ENCODE measurements at places on chromosomes 7 and 10.

GRCh38 chr7:17307969-17308648, 9.7 kb downstream of the AHR start:
- no peak for DNase-seq

- no peak for DNase-seq
Measured at GRCh38 chr7:109479388-109479787, 909.7 kb downstream of the DNAJB9 start.

- no peak for DNase-seq
Measured at GRCh38 chr7:36690041-36690440, 34.3 kb downstream of the AOAH start.

DNA sequence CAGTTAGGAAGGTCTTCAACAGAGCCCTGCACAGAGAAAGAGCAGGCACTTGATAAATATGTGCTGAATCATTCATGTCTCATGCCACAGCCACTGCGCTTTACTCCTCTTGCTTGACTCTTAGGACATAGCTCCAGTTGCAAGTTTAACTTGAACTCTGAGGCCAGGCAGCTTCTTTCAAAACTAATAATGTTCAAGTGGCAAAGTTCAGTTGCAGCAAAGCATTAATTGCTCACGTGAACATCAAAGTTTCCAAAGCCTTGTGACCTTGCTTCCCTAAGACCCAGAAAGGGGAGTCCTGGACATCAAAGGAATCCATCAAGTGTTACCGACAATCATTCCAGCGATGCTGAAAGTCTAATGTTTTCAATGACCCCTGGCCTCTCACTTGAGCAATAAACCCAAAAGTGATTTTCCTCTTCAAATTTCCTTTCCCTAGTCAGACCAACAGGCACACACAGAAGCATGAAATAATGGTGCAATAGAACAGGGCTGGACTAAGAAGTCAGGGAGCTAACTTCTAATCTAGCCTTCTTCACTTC, 21.8 kb upstream of the TECTB start:
- DNase-seq: no peak

DNA sequence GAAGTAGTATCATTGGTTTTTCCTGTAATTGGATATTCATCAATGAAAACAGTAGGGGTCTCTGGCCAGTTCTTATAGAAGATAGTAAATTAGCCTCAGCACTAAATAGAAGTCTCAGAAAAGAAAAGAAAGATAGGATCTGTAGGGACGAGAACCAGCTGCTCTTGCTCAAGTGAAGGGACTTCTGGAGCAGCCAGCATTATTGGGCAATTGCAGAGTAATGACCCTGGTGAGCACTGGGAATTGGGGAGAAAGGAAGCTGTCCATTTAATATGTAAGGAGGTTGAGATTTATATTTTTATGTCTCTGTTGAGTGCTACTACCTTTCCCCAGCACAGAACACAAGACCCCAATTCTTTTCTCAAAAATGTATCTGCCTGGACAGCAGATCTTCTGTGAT, 61.2 kb upstream of the WNT16 start:
- DNase-seq: no peak

DNA sequence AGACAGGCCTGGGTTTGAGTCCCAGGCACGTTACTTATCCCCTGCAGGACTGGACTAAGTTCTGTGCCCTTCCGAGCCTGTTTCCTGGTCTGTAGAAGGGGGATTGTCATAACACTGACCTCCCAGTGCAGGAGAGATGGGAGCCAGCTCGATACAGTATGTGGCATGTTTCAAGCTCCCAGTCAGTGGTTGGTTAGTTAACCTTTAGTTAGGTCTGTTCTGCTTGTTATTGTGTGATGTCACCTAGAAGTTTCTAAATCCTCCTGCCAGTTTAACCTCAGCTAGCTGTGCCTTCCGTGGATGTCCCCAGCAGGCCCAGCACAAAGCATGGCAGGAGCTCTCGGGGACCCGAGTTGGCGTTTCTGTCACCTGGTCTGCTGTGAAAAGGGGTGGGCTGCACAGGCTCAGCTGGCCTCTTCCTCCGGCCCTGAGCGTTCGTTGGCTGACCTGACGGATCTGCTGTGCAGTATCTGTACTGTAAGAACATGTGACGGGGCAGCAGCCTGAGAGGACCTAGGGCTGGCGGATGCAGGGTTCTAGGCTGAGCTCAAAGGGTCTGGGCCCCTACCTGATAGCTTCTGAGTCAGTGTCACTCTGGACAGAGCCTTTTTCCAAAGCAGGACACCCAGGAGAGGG, 53.0 kb downstream of the SPOCK2 start:
- no peak for DNase-seq

DNA sequence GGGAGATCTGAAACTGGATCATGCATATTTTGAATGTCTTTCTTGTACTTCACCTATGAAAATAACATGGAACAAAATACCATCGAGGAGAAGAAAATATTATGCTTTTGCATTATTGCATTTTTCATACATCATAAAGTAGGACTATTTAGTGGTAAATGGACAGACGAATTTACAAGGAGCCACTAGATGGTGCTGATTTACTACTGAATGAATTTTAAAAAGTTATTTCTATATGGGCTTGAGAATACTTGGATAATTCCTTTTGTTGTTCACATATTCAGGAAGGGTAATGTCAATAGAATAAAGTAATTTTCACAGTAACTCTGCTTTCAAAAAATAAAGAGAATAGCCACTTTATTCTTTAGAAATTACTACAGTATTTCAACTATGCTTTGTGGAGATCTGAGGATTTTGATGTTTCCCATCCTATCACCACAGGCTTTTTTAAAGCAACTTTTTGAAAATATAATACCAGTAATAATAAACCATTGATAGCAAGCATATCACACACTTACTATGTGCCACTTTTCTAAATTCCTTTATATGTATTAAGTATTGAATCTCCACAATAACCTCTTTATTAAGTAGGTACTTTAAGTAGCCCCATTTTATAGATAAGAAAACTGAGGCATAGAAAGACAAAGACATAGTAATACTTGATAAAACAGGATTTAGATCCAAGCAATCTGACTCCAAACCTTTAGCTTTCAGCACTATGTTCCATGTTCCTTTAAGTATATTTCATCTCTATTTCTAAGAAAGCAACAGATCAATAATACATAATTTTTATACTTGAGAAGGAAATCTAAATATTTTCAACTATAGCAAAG, 38.6 kb downstream of the NEBL start:
- no peak for DNase-seq

GRCh38 chr7:157554393-157555238, 217.8 kb downstream of the DNAJB6 start:
- DNase-seq: no peak

- DNase-seq: no peak
Measured at GRCh38 chr7:135827391-135827790, 78.8 kb upstream of the FAM180A start.

GRCh38 chr10:74947781-74948401, 121.5 kb downstream of the KAT6B start:
- DNase-seq: no peak

DNA sequence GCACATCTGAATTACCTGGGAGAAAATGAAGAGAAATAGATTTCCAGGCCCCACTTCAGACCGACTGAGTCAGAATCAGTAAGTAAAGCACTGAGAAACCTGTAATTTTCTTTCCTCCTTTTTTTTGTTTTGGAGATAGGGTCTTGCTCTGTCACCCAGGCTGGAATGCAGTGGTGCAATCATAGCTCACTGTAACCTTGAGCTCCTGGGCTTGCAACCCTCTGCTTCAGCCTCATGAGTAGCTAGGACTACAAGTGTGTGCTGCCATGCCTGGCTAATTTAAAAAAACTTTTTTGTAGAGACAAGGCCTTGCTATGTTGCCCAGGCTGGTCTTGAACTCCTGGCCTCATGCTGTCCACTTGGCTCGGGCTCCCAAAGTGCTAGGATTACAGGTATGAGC, 260.2 kb downstream of the STK31 start:
- DNase-seq: no peak

DNA sequence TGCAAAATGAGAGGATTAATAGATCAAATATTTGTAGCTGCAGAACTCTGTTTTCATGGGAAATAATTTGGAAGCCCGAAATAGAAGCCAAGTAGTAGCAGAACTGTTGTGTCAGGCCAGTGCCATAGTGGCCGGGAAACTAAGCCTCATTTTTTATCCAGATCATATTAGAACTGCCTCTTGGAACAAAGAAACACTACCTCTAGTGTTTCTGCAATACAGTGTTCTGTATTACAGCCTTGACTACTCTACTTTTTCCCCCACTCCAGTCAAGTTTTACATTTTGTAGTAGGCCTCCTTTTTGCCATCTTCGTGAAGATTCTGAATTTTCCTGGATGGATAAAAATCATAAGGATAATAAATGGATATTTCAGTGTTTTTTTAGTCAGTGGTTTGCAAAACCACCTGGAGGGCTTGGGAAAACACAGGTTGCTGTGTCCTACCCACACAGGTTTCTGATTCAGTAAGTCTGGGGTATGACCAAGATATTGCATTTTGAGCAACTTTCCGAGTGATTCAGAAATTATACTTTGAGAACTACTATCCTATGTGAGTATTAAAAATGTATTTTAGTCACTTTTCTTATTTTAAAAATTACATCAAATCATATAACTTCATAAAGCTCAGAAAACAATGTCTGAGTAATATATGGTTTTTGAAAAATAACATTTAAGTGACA, 326.2 kb upstream of the KAT6B start:
- no peak for DNase-seq

GRCh38 chr10:1733720-1734119, 3.6 kb downstream of the ADARB2 start:
- no peak for DNase-seq

DNA sequence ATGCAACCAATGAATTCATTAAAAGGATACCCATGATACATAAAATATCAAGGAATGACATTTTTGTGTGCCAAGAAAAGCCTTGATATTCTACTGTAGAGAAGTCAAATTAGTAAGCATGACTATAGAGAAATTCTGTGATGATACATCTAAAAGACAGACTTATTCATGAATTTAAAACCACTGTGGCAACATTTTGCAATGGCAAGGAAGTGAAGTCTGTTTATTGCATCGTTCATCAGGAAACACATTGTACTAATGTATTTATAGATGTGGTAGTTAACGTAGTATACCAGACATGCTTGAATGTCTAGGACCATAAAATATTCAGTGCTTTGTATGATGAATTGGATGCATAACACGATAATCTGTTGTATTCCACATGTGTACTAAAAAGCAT, 9.3 kb upstream of the CLEC5A start:
- no peak for DNase-seq

GRCh38 chr7:130144312-130145171, 60.7 kb downstream of the TMEM209 start:
- DNase-seq: peak; percentile 9

DNA sequence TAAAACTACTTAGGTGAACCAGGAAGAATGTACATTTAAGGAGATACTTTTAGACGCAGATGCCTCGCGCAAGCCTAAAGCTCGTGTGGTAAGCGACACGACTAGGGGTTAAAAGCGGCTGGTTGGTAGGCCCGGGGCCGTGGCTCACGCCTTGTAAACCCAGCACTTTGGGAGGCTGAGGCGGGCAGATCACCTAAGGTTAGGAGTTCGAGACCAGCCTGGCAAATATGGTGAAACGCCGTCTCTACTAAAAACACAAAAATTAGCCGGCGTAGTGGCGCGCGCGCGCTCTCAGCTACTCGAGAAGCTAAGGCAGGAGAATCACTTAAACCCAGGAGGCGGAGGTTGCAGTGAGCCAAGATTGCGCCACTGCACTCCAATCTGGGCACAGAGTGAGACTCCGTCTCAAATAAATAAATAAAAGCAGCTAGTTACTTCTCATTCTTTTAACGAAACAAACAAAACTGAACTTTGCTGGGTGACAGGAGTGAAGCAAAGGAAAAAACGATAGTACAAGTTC, 879 bp downstream of the NUDT5 start:
- DNase-seq: peak; percentile 17

- DNase-seq: no peak
Measured at GRCh38 chr10:131022981-131023380, 288.5 kb downstream of the TCERG1L start.

DNA sequence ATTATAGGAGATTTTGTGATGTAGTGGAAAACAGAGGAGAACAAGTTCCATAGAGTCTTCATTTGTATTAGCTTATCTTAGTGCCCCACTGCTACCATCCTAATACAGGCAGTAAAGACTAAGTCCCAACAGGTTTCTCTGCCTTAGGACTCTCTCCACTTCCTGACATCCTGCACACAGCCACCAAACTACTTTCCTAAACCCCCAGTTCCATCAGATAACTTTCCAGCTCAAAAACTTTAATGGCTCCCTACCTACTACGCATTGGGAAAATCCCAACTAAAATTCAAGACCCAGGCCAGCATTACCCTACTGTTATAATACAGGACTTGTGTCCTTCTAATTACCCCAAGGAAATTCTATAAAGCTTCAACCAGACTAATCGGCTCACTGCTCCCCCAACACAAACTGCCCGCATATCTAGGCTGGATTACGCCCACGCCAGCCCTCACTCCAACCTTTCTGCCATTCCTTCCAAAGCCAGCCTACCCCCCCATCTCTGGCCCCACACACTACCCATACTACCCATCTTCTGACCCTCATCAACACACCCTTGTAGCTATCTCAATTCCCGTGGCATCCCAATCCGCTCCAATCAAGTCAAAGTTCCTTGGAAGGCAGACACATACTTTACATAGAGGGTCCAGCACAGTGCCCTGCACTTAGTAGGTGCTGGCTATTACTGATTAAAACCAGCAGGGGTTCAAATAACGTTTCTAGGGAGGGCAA, 1.4 kb downstream of the IDE start:
- no peak for DNase-seq

DNA sequence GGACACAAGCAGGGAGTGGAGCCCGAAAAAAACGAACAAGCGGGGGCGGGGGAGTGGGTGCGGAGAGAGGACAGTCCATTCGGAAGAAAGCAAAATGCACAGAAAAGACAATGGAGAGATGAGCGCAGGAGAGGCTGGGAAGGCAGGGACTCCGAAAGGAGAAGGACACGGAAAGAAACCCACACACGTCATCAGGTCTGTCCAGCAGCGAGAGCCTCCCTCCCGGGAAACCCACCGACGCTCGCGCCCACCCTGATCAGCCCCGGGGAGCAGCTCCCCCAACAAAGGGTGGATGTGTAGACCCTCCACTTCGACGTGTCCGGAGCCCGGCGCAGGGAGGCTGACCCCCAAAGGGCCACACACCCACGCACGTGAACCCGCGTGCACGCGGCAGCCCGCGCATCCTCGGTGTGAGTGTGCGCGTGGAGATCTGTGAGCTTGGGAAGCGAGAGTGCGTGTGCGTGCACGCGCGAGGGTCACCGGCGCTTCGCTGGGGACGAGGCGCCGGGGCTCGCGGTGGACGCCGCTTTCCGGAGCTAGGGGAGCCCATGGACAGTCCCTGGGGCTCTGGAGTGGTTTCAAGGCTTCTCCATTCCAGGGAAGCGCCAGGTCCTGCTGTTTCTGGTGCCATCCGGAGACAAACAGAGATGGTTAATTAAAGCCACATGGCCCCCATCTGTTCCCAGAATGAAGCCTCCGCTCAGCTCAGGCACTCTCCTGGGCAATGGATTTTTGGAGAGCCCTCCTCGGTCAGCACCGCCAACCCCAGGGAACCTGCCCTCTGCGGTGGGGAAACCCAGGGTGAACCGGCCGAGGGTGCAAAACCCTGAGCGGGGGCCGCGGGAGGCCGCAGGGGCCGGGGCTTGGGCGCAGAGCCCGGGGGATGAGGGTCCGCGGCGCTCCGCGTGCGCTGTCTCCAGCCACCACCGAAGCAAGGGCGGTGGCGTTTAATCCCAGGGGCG, 916 bp downstream of the LAMB1 start:
- DNase-seq: peak; percentile 25

- peak; percentile 75 for DNase-seq
Measured at GRCh38 chr10:100518761-100519241, 860 bp downstream of the SEC31B start.

- no peak for DNase-seq
Measured at GRCh38 chr7:150787321-150788281, 12.6 kb downstream of the TMEM176B start.

GRCh38 chr7:57404967-57405421, 45.0 kb upstream of the ZNF716 start:
- DNase-seq: no peak

Data from endothelial cell (in vitro differentiated cells).